ENCODE measurements at places on chromosomes 1 and 21.
A peak's percentile ranks its signal among the peaks of the same experiment; 100 is the strongest.

DNA sequence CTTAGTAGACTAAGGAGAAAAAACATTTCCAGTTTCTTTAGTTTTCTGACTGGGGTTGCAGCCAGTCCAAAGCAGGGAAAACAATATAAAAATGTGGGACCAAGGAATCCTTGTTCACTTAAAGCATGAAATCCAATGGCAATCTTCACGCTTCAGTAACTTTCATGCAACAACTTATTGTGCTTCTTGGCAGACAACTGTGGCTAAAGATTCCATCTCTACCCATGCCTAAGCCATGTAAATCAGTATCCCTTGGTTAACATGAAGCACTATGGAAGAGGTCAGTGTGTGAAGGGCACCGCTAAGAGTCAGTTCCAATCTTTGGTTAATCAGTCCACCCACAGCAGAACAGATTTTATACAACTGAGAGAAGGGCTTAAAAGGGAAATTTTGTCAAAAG lies 201.8 kb upstream of the GREM2 start:
- DNase-seq: no peak

DNA sequence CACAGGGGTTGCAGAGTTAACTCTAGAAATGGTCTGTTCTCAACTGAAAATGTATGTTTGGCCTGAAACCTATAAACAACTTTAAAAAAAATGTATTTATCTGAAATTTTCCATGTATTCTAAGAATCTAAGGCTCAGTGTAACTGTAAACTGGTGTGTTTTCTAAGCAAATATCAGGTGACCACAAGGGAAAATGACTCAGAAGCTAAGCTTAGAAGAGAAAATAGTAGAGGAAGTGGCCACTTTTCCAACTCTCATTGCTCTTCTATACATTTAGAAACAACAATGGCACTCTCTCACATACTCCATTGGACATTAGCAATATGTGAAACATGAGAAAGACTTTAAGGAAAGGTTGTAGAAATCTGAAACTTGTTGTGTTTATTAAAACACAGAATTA lies 7.5 kb downstream of the TNFSF18 start:
- DNase-seq: no peak

DNA sequence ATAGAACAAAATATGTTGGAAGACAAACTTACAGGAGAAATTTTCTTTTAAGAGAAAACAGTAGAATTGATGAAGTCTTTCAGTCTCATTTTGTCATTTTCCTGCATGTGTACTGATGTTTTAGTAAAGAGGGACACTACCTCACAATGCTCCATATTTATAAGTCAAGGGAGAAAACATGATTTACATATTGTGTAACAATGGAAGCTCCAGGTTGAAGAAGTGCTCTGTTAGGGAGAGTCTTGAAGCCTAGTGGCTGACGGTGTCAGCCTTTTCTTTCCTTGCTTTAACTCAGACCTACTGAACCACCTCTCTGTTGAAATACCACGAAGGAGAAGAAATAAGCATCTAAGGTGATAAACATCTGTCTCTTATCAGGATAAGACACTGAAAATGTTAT lies 75.0 kb downstream of the C4BPA start:
- no peak for DNase-seq

- no peak for DNase-seq
Observed at GRCh38 chr1:114355240-114355639, 155.8 kb downstream of the TRIM33 start.

DNA sequence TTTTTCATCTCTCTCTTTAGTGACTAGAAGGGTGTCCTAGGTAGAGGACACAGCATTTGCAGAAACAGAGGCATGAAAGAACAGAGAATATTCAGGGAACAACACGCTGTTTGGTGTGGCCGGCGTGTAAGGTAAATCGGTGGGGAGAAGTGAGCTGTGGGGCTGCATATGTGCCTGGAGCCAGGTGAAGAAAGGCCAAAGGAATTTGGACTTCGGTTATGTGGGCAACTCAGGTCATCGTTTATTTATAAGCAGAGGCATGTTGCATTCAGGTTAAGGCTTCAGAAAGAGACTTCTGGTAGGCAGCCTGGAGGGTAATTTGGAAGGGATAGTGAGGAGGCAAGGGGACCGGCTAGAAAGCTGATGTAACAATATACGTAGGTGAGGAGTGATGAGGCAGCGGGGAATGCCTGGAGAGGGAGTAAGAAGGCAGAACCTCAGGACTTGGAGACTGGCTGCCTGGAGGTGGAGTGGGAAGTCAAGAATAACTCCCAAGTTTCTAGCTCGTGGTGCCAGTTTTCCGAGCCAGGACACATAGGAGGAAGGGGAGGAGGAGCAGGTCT lies 64.1 kb upstream of the ACOT11 start:
- no peak for DNase-seq

- peak; percentile 14 for DNase-seq
Observed at GRCh38 chr1:58986996-58987767, 203.3 kb upstream of the JUN start.

GRCh38 chr1:21622466-21623315 lies 46.5 kb downstream of the RAP1GAP start:
- DNase-seq: peak; percentile 5

DNA sequence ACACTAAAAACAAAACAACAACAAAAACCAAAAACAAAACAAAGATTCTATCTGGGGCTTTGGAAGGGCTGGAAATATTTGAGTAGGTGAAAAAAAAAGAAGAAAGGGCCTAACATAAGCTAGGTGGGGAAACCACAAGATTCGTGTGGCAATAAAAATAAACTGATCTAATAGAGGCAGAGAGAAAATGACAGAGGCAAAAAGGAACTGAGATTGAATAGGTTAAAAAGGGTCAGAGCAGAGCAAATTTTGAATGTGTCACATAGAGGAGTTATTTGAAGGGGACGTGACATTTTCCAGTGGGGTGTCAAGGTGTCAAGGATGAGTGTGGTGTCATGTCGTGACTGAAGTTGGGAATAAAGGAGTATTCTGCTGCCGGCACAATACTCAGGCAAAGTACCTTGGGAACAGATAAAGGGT lies 65.2 kb upstream of the RALGPS2 start:
- no peak for DNase-seq

- no peak for DNase-seq
Observed at GRCh38 chr21:35616090-35616489, 444.2 kb downstream of the SETD4 start.

DNA sequence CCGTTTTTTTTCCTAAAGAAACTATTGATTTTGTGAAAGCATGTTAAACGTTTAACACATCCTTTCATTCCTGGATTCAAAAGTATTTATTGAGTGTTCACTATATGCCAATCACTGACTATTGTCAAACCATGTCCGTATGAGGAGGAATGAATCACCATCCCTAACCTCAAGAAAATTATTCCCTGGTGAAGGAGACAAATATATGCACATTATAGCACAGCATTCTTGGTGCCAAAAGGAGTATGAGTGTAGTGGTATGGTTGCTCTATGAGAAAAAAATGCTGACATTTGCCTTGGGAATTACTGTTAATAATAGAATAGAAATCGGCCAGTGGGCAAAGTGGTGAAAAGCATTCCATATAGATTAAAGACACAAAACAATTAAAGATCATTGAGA lies 1390.1 kb downstream of the MRPL39 start:
- DNase-seq: no peak

GRCh38 chr1:63868268-63868781 lies 94.5 kb downstream of the ROR1 start:
- DNase-seq: no peak

GRCh38 chr1:198168227-198168626 lies 11.4 kb downstream of the NEK7 start:
- no peak for DNase-seq

DNA sequence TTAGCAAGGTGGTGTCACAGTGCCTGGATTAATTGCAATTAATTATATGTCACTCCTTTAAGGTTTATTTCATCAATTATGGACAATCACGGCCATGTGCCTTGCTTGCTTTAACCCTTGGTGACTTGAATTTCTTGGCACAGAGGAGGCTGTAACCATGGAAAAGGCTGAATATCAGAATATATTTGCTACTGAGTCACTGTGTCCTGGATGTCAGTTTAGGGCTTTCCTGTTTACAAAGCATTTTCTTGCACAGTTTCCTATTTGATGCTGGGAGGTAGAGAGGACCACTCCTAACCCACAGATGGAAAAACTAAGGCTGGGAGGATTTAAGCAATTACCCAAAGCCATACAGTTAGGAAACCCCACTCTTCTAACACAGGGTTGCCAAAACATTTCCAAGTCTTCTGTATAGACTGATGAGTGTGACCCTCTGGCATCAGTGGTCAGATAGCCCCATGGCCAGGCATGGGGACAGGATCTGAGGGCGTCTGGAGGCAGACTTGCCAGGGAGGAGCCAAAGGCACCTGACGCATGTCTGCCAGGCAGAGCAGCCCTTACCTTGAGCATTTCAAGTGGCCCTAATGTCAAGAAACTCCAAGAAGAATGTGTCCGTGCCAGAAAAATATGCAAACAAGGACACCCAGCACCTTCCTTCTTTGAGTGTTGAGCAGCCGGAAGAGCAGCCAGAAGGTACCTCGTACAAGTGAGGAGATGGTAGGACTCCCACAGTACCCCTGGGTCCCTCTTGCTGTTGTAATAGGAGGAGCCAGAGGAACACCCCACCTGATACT lies 34.4 kb downstream of the KCNN3 start:
- no peak for DNase-seq

DNA sequence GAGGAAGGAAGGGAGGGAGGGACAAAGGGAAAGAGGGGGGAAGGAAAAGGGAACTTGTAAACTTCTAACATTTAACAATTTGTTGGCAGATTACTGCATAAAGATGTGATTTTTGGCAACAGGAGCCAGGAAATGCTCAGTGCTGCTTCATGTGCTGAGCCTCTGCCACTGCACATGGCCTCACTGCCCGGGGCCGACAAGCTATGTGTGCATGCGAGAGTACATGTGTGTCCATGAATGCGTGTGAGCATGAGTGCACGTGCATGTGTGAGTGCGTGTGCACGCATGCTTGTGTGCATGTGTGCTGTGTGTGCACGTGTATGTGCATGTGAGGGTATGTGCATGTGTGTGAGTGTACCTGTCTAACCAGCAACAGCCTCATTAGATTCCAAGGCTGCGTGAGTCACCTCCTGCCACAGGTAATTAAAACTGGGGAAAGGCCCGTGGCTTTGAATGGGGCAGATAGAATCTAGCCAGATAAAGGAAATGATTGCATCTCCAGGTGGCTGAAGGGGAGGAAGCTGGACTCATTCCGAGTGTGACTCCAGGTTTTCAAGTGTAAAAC lies 41.4 kb upstream of the TSPEAR start:
- no peak for DNase-seq

- DNase-seq: no peak
Observed at GRCh38 chr1:208107425-208108212, 136.6 kb downstream of the PLXNA2 start.

GRCh38 chr1:6179564-6180175 lies 451 bp downstream of the CHD5 start:
- DNase-seq: no peak

DNA sequence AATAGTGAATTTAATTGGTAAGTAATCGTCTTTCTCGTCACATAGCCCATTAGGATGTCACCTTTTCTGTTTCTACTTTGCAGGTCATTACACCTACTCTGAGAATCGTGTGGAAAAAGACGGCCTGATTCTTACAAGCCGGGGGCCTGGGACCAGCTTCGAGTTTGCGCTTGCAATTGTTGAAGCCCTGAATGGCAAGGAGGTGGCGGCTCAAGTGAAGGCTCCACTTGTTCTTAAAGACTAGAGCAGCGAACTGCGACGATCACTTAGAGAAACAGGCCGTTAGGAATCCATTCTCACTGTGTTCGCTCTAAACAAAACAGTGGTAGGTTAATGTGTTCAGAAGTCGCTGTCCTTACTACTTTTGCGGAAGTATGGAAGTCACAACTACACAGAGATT lies 23.3 kb downstream of the PARK7 start:
- no peak for DNase-seq

DNA sequence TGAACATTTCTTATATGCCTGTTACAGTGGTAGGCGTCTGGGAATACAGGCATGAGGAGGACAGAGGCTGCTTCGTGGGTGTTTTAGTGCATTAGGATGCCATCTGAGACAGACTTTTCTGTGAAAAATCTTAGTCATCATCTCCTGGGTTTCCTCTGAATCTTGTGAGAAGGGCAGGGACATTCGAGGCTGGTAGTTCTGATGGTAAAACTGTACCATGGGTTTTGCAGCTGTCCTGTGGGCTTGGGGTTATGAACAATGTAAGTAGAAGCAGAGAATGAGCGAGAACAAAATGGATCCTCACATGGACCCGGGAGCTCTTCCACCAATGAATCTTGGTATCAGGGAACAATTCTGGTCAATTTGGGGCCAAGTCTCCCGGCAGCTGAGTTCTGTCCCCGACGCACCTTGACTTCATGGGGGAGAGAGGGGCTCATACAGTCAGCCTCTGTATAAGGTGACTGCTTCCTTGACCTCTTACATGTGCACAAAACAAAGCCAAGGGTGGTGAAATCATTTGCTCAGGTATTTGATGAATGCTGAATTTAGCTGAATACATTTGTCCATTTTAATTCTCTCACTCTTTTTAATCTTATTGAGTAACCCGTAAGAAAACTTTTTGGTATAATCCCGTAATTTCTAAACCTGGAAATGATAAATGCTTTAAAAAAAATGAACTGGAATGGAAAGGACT lies 63.6 kb upstream of the ERRFI1 start:
- DNase-seq: no peak

- no peak for DNase-seq
Observed at GRCh38 chr21:14863745-14864210, 201.0 kb downstream of the NRIP1 start.

DNA sequence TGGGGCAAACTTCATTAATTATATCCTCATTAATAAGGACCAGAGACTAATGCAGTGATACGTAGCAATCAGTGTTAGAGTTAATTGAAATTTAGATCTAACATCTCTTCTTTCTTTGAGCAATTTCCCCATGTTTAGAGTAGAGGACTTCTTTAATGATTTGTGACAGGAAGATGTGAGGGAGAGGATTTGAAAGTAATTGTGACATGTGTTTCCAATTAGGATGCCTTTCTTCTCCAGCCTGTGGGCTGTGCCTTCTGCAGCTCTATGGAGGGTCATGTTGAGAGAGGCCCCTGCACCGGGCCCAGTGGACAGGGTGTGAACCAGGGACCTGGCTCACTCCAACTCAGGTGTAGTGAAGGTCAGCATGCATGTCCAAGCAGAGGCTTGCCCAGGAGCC lies 103.0 kb downstream of the GREM2 start:
- DNase-seq: no peak

- DNase-seq: no peak
Observed at GRCh38 chr1:238701024-238701423, 685.3 kb upstream of the CHRM3 start.

DNA sequence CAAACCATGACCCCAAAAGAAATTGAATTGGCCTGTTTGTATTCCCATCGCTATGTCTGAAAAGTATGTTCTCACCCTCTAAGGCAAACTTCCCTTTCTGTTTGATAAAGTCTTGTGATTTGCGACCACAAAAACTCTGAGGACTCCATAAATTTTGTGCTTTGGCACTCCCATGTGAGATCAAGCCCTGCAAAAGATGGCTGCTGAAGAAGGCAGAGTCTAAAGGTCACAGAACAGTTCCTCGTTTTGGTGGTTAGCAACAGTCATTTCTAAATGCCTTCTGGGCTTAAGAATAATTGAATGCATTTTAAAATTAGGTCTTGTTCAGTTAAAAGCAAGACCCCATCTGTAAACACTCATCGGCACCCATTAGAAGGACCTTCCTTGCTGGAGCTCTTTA lies 441.6 kb downstream of the OMA1 start:
- no peak for DNase-seq

- no peak for DNase-seq
Observed at GRCh38 chr1:174858301-174858700, 141.4 kb upstream of the CACYBP start.
